ENCODE measurements at places on chromosomes 6 and 20. TPM values are rescaled to one million over a fixed set of nuclear protein-coding genes. Genes with fewer than 3 reads are reported as not detected.

DNA sequence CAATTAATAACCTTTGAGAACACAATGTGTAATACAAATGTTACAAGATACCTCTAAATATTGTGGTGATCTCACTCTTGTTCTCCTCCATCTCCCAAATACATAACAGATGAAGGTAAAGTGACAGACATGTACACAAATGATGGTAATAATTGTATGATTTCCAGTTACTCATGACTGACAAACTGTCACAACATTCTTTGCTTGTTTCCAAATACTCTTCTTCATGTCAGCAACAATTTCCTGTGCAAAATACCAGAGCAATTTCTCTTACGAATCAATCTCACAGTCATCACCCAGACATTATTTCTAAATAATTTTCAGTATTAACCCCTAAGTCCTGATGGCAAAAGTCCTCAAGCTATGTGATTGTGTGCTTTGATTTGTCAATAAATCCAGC, 92.9 kb downstream of the RPS12 start:
- H3K36me3 ChIP-seq, result no peaks in the 10 kb centered on the region
- DNase-seq, result no peak
- no peaks in the 10 kb centered on the region for H3K4me1 ChIP-seq
- H3K27ac ChIP-seq, result no peak overlapping the region
- H3K27me3 ChIP-seq, result no peaks in the 10 kb centered on the region

DNA sequence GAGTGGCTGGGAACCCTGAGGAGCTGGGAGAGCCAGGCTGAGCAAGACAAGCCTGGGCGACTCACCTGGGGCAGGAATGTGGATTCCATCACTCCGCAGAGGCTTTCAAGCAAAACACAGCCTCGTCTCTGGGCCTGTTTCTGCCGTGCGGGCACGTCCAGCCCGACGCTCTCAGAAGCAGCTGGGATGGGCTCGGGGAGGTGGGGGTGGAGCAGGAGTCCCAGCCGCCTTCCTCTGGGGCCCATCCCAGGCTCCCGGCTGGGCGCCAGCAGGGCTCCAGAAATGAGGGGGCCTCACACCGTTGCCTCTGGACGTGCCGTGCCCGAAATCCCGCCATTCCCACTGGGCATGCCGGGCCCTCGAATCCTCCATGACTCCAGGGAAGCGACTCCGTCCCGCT, 8.7 kb upstream of the RPS21 start:
- H3K4me3 ChIP-seq, result no peak overlapping the region
- H3K27ac ChIP-seq, result no peak overlapping the region
- H3K27me3 ChIP-seq, result no peaks in the 10 kb centered on the region
- peaks cover 10% of the 10 kb centered on the region for H3K4me1 ChIP-seq

- H3K4me1 ChIP-seq, result no peaks in the 10 kb centered on the region
- no peak overlapping the region for H3K27ac ChIP-seq
- H3K27me3 ChIP-seq, result no peaks in the 10 kb centered on the region
- no peaks in the 10 kb centered on the region for H3K36me3 ChIP-seq
- no peak overlapping the region for H3K4me3 ChIP-seq
- no peak for DNase-seq
Observed at GRCh38 chr20:40773376-40773775, 84.3 kb upstream of the MAFB start.

DNA sequence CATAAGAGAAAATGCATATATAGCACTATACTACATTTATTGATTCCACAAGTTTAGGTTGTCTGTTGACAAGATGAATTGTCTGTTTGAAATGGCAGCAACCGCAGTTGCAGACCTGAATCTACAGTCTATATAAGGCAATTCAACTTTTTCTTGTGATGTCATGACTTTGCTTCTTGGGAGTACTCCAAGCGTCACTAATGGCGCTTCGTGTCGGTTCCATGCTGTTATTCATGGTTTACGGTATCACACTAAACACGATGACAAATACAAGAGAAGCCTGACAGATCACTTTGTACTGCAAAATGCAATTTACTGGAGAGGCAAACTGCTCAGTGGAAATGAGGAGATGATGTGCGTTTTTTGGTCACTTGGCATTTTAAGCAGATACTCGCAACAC, 280.3 kb upstream of the TCF21 start:
- H3K4me3 ChIP-seq, result no peak overlapping the region
- H3K27me3 ChIP-seq, result no peaks in the 10 kb centered on the region
- H3K27ac ChIP-seq, result no peak overlapping the region
- DNase-seq, result no peak

DNA sequence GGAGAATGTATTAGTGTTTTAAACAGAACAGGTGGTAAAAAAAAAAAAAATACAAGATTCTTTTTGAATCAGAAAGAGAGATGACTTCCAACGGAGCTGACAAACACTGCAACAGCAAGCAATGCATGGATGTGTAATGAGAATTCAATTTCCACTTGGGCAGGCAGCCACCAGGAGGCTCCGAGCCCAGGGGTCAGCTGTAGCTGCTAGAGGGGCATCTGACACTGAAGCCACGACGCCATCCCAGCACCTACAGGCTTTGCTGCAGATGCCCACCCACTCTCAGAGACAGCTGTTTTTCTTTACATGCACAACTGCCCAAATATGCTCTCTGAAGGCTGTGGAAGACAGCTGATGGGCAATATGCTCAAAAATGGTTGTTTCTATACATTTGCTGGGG, 75.4 kb downstream of the ELOVL5 start:
- no peak overlapping the region for H3K4me3 ChIP-seq
- no peak overlapping the region for H3K27ac ChIP-seq
- H3K27me3 ChIP-seq, result no peaks in the 10 kb centered on the region
- H3K4me1 ChIP-seq, result no peaks in the 10 kb centered on the region
- no peak for DNase-seq

- no peaks in the 10 kb centered on the region for H3K4me1 ChIP-seq
- H3K36me3 ChIP-seq, result no peaks in the 10 kb centered on the region
- no peak overlapping the region for H3K27ac ChIP-seq
- no peak overlapping the region for H3K4me3 ChIP-seq
- no peak for DNase-seq
Observed at GRCh38 chr6:43471399-43471798, 6.0 kb upstream of the TJAP1 start.

GRCh38 chr6:112620812-112621569, 273.9 kb downstream of the RFPL4B start:
- H3K4me1 ChIP-seq, result no peaks in the 10 kb centered on the region
- no peak overlapping the region for H3K4me3 ChIP-seq
- H3K27me3 ChIP-seq, result no peaks in the 10 kb centered on the region

- H3K36me3 ChIP-seq, result peaks cover 34% of the 10 kb centered on the region
- H3K4me3 ChIP-seq, result no peak overlapping the region
- no peaks in the 10 kb centered on the region for H3K4me1 ChIP-seq
- no peak for DNase-seq
Observed at GRCh38 chr6:158584236-158584651, 24.4 kb downstream of the TMEM181 start.

DNA sequence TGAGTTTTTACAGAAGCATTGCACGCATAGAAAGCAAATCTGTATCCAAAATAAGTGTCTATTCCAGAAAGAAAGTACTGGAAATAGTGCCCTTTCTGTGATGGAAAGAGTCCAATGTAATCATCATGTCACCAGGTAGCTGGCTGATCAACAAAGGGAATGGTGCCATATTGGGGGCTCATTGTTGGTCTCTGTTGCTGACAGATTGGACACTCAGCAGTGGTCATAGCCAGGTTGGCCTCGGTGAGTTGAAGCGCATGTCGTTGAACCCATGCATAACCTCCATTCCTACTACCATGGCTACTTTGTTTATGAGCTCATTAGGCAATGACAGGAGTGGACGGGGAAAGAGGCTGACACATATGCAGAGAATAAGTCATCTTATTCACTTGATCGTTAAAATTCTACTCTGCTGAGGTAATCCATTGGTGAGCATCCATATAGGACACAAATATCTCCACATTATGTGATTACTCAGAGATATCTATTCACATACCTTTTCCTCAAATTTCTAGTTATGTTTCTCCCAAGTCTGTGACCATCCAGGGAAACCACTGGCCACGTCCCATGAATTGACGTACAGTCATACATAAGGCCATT, 560.5 kb downstream of the HAO1 start:
- H3K4me3 ChIP-seq, result no peak overlapping the region
- no peak overlapping the region for H3K27ac ChIP-seq
- H3K36me3 ChIP-seq, result no peaks in the 10 kb centered on the region
- DNase-seq, result no peak
- H3K4me1 ChIP-seq, result no peaks in the 10 kb centered on the region

GRCh38 chr20:44129911-44130718, 56.9 kb downstream of the JPH2 start:
- DNase-seq, result no peak
- H3K36me3 ChIP-seq, result no peaks in the 10 kb centered on the region
- no peak overlapping the region for H3K4me3 ChIP-seq

EPB41L1 gene
- total RNA-seq, result 13.2 TPM

- no peak for DNase-seq
- no peaks in the 10 kb centered on the region for H3K27me3 ChIP-seq
- H3K4me1 ChIP-seq, result no peaks in the 10 kb centered on the region
- H3K4me3 ChIP-seq, result no peak overlapping the region
Observed at GRCh38 chr20:49171909-49172308, 16.2 kb downstream of the STAU1 start.

GRCh38 chr6:32589596-32590449, at the start of gene HLA-DRB1:
TSS of gene HLA-DRB1 (minus strand) at chr6:32589848. CDS start at chr6:32589742, 106 bp downstream.
- DNase-seq, result no peak
- peak within 1 kb of the TSS; percentile 16 for H3K4me3 ChIP-seq
- H3K4me1 ChIP-seq, result no peaks in the 10 kb centered on the region
- no peaks in the 10 kb centered on the region for H3K36me3 ChIP-seq
- H3K27ac ChIP-seq, result peak within 1 kb of the TSS; percentile 18

- no peak overlapping the region for H3K4me3 ChIP-seq
- no peaks in the 10 kb centered on the region for H3K36me3 ChIP-seq
- no peak for DNase-seq
- no peak overlapping the region for H3K27ac ChIP-seq
- no peaks in the 10 kb centered on the region for H3K4me1 ChIP-seq
Observed at GRCh38 chr20:16517946-16518783, 55.1 kb downstream of the KIF16B start.

- no peak for DNase-seq
- peaks cover 7% of the 10 kb centered on the region for H3K27me3 ChIP-seq
- no peaks in the 10 kb centered on the region for H3K36me3 ChIP-seq
- H3K4me3 ChIP-seq, result no peak overlapping the region
- no peak overlapping the region for H3K27ac ChIP-seq
Observed at GRCh38 chr6:28772480-28773381, 151.1 kb downstream of the TRIM27 start.

DNA sequence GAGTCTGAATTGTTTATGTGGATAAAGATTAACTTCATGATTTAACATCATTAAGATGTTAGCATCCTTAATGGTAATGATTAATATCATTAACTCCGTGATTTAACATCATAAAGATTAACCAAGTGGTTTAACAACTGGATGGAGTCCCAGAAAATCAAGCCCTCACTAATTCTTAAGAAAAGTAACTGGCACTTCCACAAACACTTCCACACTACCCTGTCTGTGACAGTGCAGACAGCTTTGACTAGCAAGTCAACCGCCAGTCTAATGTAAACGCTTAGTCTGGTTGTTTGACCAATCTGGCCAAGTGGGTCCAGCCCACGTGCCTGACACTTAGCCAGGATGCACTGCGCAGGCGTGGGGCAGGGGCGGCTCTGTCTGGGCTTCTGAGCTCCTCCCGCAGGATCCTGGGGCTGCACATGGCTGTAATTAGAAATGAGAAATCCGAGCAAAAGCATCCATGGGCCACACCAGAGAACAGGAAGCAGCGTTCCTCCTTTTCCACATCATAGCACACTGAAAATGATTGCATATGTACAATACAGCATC, 424.2 kb downstream of the FOXA2 start:
- H3K4me3 ChIP-seq, result no peak overlapping the region
- H3K27me3 ChIP-seq, result no peaks in the 10 kb centered on the region
- H3K27ac ChIP-seq, result no peak overlapping the region
- DNase-seq, result no peak
- H3K4me1 ChIP-seq, result no peaks in the 10 kb centered on the region
- H3K36me3 ChIP-seq, result no peaks in the 10 kb centered on the region

DNA sequence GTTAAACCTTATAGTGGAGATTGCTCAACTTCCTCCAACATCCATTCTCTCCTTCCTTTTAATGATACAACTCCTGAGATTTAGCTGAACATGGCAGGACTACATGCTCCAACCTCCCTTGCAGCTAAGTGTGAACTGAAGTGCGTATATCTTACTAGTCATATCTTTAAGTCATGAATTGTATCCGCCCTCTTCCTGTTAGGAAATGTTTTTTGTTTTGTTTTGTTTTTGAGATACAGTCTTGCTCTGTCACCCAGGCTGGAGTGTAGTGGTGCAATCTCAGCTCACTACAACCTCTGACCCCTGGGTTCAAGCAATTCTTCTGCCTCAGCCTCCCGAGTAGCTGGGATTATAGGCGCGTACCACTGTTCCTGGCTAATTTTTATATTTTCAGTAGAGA, 8.8 kb upstream of the OSTM1 start:
- no peaks in the 10 kb centered on the region for H3K36me3 ChIP-seq
- no peak overlapping the region for H3K4me3 ChIP-seq
- no peak overlapping the region for H3K27ac ChIP-seq
- no peak for DNase-seq
- H3K4me1 ChIP-seq, result no peaks in the 10 kb centered on the region
